ENCODE measurements at places on chromosomes 5 and 9. TPM values are rescaled to one million over a fixed set of nuclear protein-coding genes. Genes with fewer than 3 reads are reported as not detected.
A peak's percentile ranks its signal among the peaks of the same experiment; 100 is the strongest.

GRCh38 chr5:175517824-175518450, 39.6 kb downstream of the SFXN1 start:
- peak; percentile 41 for DNase-seq

- DNase-seq, result no peak
These were observed 88.3 kb downstream of the USP20 start for GRCh38 chr9:129923589-129923988.

GRCh38 chr9:25224996-25225395, 453.2 kb downstream of the TUSC1 start:
- no peak for DNase-seq

GRCh38 chr5:120874081-120874862, 410.2 kb downstream of the PRR16 start:
- no peak for DNase-seq

- DNase-seq, result no peak
These were observed 49.7 kb downstream of the POC5 start for GRCh38 chr5:75667586-75667985.

- DNase-seq, result no peak
These were observed 32.4 kb upstream of the CEP120 start for GRCh38 chr5:123455640-123456039.

GRCh38 chr5:38725371-38725865, 120.4 kb upstream of the OSMR start:
- no peak for DNase-seq

DNA sequence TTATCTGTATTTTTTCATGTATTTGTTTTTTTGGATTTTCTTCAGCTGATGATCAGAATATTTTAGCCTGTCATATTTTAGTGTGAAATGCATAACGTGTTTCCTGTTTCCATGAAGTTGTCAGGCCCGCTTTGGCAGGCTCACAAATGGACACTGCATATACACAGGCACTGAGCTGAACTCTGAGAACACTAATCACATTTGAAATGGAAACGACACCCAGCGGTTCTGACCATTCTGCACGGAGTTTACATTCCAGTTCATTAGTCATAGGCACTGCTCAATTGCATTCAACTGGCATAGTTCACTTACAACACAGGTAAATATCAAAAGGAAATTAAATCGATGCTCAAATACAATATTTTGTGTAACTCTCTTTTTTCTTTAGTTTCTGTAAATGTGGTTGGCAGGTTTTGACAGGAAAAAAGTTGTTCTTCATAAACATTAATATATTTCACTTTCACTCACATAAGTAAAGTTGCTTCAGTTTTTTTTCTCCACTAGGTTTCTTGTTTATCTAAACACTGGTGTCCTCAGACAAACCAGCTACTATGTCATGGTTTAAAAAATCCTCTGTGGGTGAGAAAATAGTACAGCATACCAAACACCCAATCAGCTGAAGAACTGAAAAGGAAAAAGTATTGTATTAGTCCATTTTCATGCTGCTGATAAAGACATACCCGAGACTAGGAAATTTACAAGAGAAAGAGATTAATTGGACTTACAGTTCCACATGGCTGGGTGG, 559.0 kb upstream of the DAP start:
- DNase-seq, result no peak

- no peak for DNase-seq
These were observed 1163.4 kb upstream of the CDH6 start for GRCh38 chr5:30030101-30030500.

GRCh38 chr5:54861212-54861894, 124.0 kb downstream of the ESM1 start:
- no peak for DNase-seq

DNA sequence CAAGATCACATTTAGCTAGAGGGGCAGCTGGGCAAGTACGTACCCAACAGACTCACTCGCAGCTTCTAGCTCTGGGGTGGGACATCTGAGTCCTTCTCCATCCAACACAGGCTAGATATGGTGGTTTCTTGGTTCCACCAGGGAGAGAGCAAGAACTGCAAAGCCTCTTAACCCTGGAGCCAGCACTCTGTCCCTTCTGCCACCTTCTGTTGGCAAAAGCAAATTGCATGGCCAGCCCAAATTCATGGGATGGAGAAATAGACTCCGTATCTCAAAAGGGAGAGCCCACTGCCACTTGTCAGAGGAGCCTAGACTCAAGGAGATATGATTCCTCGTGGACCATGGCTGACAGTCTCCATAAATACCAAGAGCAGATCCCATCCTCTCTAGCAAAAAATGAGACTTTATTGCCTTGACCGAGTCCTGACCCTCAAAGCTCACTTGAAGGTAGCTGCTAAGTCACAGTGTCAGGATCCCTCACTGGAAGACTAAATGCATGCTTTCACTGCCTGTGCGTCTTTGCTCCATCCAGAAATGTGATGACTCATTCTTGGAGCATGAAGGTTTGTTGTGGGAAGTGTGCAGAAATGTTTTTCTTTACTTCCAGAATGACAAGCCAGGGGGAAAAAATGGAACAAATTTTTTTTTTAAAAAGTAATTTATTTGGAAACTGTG, 28.8 kb upstream of the ROR2 start:
- peak; percentile 56 for DNase-seq

DNA sequence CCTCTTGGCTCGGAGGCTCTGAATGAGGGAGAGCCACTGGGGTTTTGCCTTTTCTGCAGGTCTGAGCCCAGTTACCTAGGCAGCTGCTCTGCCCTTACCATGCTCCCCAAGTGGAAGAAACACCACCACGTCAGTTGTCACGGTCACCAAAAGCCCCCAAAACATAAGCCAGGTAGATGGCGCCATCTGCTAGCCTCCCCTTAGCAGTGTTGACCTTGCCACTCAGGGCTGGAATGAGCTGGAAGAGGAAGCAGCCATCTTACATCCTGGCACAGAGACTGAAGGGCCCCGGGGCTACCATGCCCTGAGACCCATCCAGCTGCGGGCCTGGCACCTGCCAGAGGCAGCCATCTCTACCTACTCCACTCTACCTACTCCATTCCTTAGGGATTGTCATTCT, 7.4 kb downstream of the ZER1 start:
- no peak for DNase-seq

DNA sequence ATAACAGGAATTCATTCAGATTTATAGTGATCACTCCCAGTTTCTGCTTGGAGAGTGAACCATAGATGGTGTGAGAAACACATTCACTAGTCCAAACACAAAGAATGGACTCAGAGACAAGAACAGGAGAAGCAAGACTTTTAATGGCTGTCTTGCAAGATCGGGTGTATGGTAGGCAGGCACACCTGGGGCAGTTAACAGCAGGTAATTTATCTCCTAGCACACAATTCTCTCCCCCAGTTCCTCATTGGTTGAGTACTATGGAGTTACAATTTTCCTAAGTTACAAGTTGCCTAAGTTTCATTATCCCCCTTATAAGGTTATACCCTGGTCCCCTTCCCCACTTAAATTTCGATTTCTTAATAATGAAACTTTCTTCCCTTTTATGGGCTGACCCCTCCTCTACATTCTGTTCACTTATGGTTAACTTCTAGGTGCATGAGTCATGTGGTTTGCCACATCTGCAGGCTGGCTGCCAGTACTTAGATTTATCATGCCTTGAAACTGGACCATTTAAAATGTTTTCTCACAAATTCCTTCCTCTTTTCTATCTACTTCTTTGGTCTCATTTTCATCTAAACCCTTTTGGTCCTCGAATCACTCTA, 623.3 kb downstream of the HINT1 start:
- DNase-seq, result peak; percentile 54

DNA sequence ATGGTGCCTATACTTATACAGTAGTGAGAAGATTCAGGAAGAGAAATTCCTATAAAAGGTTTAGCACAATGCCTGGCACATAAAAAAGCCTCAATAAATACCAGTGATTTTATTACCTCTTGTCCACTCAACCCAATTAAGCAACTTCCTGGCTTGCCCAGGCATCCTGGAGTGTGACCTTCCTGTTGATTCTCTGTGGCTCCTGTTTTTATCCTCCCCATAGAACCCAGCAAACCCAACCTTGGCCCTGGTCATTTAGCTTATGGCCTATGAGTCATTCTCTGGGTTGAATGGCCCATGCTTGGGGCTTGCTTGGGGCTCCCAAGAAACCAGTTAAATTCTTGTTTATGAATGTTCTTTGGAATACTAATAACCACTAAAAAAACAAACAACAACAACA, 21.4 kb upstream of the SPARC start:
- no peak for DNase-seq

DNA sequence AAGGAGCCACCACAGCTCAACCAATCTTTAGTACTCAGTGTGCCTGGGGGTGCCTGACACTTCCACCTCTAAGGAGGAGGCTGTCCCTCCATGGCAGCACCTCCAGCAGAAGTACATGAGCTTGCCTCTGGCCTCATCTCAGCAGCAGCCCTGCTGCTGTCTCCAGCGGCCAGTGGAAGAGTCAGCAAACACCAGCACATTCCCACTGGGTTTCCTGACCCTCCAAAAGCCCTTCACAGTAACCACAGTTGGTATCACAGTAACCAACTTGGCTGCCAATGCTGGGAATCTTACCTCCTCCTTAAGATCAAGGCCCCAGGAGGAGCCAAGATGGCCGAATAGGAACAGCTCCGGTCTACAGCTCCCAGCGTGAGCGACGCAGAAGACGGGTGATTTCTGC, 29.4 kb downstream of the FSTL4 start:
- no peak for DNase-seq

DNA sequence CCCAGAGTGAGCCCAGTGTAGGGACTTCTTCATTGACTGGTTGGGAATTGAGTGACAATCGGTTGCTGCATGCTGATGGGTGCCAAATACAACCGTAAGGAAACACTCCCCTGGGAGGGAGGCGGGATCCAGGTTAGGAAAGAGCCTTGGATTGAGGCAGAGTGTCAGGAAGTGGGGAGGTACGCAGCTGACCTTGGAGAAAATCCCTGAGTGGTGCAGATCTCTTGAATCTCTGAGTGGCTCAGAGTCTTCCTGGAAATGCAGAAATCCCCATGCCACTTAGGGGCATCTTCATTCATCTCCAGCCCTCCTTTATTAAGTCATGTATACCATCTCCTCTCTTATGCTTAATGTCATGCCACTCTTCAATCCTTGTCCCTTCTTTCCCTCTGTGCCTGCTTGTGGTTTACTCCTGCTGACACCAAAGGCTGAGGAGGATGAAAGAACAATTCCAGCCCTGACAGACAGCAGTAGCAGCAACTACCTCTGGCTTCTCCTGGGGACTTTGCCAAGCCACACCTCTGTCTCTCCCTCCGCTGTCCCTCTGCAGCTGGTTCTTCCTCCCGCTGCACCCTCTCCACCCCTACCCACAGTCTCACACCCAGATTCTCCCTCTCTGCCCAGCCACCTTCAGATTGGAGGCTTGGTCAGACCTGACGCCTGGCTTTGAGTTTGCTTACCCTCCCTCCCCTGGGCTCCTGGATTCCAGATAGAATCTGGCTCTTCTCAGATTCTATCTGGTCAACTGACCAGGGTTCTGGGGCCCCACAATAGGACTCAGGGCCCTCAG, 14.1 kb upstream of the LCP2 start:
- DNase-seq, result no peak

GRCh38 chr9:1532171-1532570, 482.0 kb downstream of the DMRT2 start:
- DNase-seq, result no peak

- DNase-seq, result no peak
These were observed 60.8 kb upstream of the ARRDC3 start for GRCh38 chr5:91443761-91444467.

- DNase-seq, result no peak
These were observed 358.9 kb upstream of the PCSK5 start for GRCh38 chr9:75531588-75531987.

DNA sequence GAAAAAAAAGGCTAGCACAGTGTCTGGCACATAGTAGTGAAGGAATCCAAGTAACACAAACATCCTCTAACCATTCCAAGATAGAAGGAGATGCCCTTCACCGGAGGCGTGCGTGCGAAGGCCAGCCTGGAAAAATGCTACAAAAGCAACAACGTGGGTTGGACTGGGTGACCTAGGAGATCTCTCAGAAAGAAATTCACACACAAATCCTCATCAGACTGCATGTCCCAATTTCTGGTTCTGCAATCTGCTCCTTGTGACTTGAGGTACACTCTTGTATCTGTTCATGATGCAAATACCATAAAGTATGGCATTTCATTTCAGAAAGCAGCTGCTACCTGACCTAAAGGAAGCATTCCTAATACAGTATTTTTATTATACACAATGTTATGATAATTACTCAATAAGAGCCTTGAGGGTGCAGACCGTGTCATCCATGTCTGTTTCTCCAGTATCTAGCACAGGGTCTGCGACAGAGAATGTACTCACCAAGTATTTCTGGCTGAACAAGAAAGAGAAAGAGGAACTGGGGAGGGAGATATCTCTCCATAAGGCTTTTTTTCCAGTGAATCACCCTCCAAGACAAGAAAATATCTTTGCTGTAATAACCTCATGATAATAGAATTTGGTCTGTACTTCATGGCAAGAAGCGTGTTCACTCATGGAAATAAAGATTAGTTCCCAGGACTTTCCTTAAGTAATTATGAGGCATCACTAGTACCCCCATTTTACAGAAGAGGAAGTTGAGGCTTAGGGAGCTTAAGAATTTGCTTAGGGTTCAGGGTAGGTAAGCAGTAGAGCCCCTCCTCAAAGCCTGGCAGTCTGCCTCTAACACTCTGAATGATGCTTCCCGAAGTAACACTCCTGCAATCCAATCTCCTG, 138.3 kb downstream of the CDK5RAP2 start:
- peak; percentile 9 for DNase-seq

DNA sequence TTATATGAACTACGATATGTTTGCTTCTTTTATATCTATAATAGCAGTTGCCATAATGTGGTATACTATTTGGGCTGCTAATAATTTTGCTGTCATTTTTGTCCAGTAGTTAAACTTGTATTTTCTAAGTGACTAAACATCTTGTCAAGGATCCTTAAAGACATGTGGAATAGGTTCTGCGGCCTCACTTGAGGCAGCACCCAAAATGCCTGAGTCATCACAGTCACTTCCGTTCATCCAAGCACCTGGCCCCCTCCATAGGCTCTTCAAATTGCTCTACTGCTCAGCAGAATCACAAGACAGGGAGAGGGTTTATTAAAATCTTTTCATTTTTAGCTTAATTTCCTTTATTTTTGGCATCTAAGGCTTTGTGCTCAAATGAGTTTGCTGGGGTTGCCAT, 259.1 kb downstream of the AOPEP start:
- DNase-seq, result no peak

GRCh38 chr9:5790923-5791322, 42.0 kb downstream of the ERMP1 start:
- no peak for DNase-seq

- DNase-seq, result no peak
These were observed 749 bp downstream of the SOWAHA start for GRCh38 chr5:132813599-132814502.

- DNase-seq, result no peak
These were observed 66.3 kb downstream of the ANKRD33B start for GRCh38 chr5:10630126-10630525.

GRCh38 chr5:50889790-50890189, 223.4 kb downstream of the PARP8 start:
- no peak for DNase-seq

The C5orf52 gene
- total RNA-seq, result not detected

The CTNND2 gene
- 0.34 TPM for total RNA-seq

The GABBR2 gene
- 9.7 TPM for total RNA-seq

The CHSY3 gene
- 1.7 TPM for total RNA-seq

The PCDHGA8 gene
- total RNA-seq, result 1.0 TPM

The CFAP77 gene
- 0.48 TPM for total RNA-seq

The SERF1A gene
- total RNA-seq, result 7.8 TPM

The SKIC3 gene
- total RNA-seq, result 72.6 TPM

The PHF24 gene
- 0.58 TPM for total RNA-seq

The N4BP3 gene
- 6.0 TPM for total RNA-seq

The ADAMTS12 gene
- total RNA-seq, result 4.1 TPM

The EIF4EBP3 gene
- total RNA-seq, result 6.4 TPM

The SH3TC2 gene
- 7.9 TPM for total RNA-seq

The ZDHHC12 gene
- 104 TPM for total RNA-seq

The CCL27 gene
- total RNA-seq, result not detected

The RAPGEF1 gene
- total RNA-seq, result 43.5 TPM

The TEX48 gene
- not detected for total RNA-seq

The IL5 gene
- total RNA-seq, result not detected
